Liver (tissue), 10 donors: ENCODE measurements at places on chromosomes 12 and 14. TPM values are rescaled to one million over a fixed set of nuclear protein-coding genes. Genes with fewer than 3 reads are reported as not detected.

GRCh38 chr14:43168371-43168925 is 1338.6 kb downstream of the FSCB start:
- DNase-seq: no peak

GRCh38 chr14:102103062-102103695 is 16.3 kb upstream of the HSP90AA1 start:
- no peak for DNase-seq

- no peak for DNase-seq
Measured at GRCh38 chr12:29104516-29104915, 44.6 kb upstream of the FAR2 start.

- no peak for DNase-seq
Measured at GRCh38 chr14:90109858-90110257, 48.1 kb downstream of the KCNK13 start.

GRCh38 chr14:82124511-82124910 is 590.9 kb upstream of the SEL1L start:
- no peak for DNase-seq

DNA sequence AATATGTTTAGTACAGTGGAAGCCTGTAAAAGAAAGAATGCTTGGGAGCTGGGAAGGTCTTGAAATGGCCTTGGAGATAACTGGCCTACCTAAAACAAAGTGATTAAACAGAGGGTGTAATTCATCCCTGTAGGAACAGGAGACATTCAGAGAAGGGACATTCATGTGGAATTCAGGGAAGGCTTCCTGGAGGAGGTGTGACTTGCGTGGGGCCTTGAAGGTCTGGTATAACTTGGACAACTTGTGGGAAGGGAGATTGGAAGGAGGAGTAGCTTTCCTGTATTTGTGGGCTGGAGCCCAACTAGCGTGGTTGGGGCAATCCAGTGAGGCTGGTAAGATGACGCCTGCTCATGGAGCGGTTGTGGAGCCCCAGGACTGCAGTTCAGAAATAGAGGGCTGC is 156.4 kb downstream of the AACS start:
- no peak for DNase-seq

The OR6C68 gene
- not detected for total RNA-seq

- DNase-seq: peak; percentile 52
Measured at GRCh38 chr12:118645219-118645618, 268.9 kb downstream of the SUDS3 start.

- DNase-seq: no peak
Measured at GRCh38 chr12:3755898-3756297, 3.0 kb upstream of the CRACR2A start.

The PRB2 gene
- not detected for total RNA-seq

The DTX3 gene
- total RNA-seq: 1.1 TPM

The HOXC10 gene
- not detected for total RNA-seq

DNA sequence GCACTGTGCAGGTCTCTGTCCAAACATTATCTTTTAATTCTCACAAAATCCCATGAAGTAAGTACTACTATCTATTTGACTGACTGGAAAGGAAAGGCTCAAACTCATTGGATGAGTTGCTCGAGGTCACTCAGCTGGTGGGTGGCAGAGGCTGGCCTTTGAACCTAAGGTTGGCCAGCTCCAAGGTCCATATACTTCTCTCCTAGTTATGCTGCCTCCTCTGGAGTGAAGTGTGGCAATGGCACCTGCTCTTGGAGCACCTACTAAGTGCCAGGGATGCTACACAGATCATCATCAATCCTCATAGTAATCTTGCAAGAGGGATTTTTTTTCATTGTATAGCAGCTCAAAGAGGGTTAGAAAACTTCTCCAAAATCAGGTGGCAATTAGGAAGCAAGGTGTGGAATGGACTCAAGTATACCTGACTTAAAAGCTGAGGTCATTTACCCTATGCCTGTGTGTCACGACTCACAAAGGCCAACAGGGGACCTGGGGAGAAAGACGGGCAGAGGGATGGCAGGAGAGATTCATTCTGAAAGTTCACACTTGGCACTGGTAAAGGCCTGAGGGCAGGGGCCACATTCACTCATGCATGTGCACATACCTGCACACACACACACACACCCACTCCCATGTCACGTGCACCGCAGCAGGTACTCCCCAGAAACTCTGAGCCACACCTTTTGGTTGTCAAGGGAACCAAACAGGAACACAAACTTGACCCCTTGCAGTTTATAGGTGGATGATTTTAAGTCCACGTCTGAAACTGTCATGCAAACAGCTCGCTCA is 146.4 kb downstream of the FOXN3 start:
- DNase-seq: no peak

DNA sequence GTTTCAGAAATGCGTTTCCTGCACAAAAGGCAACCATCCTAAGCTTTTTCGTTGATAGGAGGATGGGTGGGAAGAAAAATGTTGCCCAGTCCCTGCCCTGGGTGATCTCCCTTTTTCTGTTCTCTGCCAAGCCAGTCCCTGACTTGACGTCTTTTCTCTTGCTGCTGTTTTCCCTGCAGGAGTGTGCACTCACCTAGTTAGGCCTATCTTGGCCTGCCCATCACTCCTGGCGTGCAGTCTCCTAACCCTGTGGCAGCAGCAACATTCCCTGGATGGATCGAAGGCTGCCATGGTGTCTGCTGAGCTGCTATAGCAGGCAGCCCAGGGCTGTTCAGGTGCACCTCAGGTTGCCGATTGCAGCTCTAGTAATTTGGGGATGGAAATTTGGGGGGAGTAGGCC is 1.2 kb downstream of the UNC119B start:
- no peak for DNase-seq

DNA sequence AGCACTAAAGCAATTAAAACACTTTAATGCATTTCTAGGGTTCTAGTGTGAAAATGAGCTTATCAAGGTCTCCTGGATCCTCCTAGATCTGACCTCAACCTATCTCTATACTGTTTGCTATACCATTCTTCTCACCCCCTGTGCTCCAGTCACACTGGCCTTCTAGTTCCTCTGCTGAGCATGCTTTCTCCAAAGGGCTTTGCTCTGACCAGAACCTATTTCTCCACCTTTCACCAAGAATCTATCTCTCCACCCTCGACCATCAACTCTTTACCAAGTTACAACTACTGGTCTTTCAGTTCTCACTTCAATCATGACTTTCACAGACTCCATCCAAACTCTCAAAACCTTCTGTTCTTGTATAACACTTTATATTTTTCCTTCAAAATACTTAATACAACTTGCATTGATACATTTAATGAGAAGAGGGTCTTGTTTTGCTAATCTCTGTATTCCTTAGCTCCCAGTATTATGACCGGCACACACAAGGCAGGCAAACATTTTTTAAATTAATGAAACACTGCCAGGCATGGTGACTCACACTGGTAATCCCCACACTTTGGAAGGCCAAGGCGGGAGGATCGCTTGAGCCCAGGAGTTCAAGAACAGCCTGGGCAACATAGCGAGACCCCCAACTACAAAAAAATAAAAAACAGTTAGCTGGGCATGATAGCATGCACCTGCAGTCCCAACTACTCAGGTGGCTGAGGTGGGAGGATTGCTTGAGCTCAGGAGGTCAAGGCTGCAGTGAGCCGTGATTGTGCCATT is 22.8 kb downstream of the PPP1R12A start:
- DNase-seq: no peak

The KDM5A gene
- 26.5 TPM for total RNA-seq

The SYT10 gene
- 0.84 TPM for total RNA-seq

DNA sequence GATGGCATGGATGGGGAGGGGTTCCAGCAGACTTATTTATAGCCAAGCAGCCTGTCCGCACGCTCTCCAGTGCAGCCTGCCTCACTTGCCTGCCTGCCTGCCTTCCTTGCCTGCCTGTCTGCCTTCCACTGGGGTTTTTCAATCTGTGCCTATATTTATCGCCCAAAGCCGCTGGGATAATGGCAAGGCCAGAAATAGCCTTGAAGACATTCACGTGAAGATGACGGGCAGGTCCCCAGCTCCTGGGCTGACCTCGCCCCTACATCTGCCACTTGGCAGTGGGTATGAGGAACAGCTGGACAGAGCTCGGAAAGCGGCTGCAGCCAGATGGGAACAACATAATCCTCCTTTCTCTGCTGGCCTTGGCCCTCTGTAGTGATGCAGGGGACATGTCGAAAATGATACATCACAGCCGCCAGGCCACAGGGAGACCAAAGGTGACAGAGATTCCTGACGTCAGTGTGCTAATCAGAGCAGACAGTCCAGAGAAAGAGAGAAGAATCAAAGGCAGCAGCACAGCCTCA is 53.3 kb downstream of the PITPNM2 start:
- DNase-seq: no peak

The GSC gene
- total RNA-seq: not detected

- no peak for DNase-seq
Measured at GRCh38 chr12:48032597-48032996, 28.3 kb upstream of the COL2A1 start.

The NTS gene
- 0.08 TPM for total RNA-seq

GRCh38 chr12:104536841-104537240 is 80.1 kb downstream of the CHST11 start:
- no peak for DNase-seq

The STON2 gene
- 11.9 TPM for total RNA-seq

The LRTM2 gene
- not detected for total RNA-seq

DNA sequence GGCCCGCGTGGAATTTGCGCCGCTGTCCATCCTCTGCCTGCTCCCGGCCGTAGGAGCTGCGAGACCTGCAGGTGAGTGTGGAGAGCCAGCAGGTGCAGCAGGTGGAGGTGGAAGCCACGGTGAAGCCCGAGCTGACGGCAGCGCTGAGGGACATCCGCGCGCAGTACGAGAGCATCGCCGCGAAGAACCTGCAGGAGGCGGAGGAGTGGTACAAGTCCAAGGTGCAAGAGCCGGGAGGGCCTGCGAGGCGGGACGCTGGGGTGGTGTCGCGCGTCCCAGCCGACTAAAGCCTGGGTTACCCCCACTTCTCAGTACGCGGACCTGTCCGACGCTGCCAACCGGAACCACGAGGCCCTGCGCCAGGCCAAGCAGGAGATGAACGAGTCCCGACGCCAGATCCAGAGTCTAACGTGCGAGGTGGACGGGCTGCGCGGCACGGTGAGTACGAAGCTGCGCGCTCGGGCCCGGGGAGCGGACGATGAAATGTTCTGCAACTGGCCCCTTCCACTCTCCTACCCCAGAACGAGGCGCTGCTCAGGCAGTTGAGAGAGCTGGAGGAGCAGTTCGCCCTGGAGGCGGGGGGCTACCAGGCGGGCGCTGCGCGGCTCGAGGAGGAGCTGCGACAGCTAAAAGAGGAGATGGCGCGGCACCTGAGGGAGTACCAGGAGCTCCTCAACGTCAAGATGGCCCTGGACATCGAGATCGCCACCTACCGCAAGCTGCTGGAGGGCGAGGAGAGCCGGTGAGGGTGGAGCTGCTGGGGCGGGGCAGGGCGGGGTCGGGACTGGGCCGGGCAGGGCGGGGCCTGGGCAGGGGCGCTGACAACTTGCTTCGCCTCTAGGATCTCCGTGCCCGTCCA is 2.1 kb downstream of the PRPH start:
- no peak for DNase-seq

The LALBA gene
- not detected for total RNA-seq

The PARPBP gene
- total RNA-seq: 0.33 TPM

The PLCZ1 gene
- total RNA-seq: not detected

The TPPP2 gene
- 1.6 TPM for total RNA-seq

The KLRK1 gene
- total RNA-seq: 0.98 TPM

GRCh38 chr14:51095854-51096823 is 1.2 kb upstream of the TRIM9 start:
- DNase-seq: no peak

DNA sequence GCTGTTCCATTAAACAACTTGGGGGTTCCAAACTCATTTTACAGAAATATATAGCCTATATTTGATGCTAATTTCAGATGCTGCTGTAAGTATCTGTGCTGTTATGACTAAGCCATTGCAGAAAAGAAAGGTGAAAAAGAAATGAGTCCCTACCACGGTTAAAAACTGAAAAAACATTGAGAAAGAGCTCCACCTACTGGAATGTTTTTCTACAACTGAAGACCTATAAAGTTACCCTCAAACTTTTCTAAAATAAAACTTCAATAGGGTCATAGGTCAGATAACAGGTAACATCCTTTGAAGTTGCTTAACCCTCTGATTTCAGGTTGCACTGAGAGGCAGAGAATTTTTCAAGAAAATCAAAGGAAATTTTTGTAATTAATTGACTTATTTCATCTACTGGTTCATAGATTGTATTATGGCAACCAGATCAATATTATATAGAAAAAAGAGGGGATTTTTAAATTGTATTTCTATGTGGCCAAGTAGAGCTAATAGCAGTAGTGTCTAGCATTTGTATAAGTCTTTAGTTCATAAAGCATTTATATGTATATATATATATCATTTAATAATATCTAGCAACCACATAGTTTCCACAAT is 279.9 kb downstream of the RPS29 start:
- DNase-seq: no peak

- no peak for DNase-seq
Measured at GRCh38 chr14:93775744-93776143, 12.5 kb downstream of the PRIMA1 start.

GRCh38 chr12:64800640-64801039 is 23.8 kb upstream of the TBC1D30 start:
- no peak for DNase-seq

GRCh38 chr14:38238878-38239277 is 17.0 kb downstream of the CLEC14A start:
- no peak for DNase-seq

The CLEC6A gene
- not detected for total RNA-seq

The TMEM121 gene
- total RNA-seq: 0.33 TPM

DNA sequence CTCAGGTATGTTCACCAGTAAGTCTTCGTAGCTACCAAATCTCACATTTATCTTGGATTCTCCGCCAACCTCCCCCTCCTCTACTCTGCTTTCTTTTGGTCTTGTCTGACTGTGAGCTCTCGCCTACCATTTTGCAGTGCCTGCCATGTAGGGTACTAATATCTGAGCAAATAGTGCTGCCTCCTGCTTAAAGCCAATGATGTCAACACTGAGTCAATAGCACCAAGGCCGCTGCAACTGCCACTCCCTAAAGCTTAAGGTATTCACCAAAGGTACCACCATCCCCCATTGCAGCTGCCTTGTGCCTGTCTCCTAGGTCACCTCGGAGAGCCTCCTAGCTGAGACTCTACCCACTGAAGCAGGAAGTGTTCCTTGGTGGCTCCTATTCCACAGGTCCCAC is 114.8 kb upstream of the FUT8 start:
- DNase-seq: no peak

DNA sequence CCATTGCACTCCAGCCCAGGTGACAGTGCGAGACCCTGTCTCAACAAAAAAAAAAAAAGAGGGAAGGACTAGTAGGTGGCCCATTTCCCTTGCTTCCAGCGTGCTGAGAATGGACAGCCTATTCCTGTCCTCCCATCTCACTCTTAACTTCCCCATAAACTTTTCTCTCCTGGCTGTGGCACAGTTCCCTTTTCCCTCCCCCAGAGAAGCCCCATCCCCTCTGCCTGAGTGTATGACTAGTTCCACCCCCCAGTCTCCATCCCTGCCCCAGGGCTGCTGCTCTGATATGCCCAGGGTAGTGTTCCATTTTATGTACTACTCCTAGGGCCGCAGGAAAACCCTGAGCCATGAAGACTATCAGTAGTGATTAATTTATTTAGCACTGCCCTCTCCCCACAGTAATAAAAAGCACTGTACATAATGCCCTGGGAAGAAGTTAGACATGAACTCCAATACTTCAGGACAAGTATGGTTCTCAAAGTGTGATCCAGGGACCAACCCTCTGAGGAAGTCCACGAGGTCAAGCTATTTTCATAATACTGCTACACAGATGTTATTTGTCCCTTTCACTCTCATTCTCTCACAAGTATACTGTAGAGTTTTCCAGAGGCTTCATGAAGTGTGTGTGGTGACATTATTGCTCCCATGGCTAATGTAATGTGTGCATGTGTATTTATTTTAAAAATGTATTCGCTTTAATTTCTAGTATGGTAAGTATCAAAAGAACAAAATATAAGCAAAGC is 11.5 kb upstream of the CHD4 start:
- no peak for DNase-seq
